ENCODE measurements at places on chromosomes 16 and 17.

DNA sequence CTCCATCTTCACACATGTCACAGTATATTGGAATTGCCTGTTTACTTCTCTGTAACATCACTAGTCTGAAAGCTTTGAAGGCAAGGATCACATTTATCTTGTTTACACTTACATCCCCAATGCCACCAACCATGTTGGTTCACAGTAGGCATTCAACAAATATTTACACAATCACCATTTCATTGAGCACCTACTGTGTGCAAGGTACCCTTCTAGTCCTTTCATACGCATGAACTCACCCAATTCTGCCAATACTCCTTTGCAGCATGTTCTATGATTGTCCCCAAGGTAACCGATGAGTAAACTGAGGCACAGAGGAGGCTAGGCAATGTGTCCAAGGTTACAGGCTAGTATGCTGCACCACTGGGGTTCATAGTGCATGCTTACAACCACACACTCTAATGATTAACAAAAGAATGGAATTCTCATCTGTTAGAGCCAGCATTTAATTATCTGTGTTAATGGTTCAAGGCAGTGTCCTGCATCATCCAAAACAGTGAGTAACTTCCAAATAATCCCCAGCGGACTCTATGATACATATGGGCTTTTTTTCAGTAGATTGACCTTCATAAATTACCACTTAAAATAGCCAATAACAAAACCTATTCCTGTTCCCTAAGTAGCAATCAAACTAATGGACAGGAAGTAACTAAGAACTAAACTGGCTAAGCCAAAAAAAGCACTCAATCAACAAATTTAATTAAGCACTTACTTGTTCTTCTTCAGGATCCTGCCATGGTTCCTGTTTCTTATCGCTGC lies 364.5 kb upstream of the XYLT1 start:
- no peak for DNase-seq

- DNase-seq = no peak
Observed at GRCh38 chr16:54289945-54290832, 3.6 kb upstream of the IRX3 start.

DNA sequence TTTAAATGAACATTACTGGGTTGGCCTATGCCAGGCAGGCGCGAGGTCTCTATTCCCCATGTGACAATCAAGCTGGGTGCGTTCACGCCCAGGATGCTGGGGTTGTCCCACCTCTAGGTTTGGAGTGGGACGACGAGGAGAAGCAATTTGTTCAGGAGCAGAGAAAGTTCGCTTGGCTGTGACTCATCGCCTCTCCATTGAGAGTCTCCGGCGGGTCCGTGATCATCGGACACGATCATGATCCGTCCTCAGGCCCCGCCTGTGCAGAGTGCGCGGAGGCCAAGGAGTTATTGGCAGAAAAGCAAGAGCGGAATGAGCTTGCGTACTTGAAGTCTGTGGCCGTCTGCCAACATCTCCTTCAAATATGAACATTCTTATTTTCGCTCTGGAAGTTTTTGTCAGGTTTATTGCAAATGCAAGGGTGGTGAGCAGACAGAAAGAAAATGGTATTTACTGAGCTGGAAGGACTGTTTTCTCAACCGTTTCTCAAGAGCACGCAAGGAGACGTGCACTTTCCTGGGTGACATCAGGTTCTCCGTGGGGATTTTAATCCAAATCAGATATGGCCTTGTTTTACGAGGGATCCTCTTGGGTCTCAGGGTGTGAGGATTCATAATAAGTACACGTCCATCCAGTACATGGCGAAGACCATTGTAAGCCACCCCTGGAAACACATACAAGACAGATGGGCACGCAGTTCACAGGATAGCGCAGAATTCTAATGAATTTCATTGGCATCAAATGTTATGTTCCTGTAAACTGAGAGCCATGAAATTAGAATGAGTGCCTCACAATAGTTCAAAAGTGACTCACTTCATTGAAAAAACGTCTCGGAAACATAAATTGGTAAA lies 70.1 kb upstream of the CREBBP start:
- peak; percentile 18 for DNase-seq

- DNase-seq = no peak
Observed at GRCh38 chr16:79177018-79177417, 423.5 kb downstream of the MAF start.

- no peak for DNase-seq
Observed at GRCh38 chr17:33709881-33710280, 416.8 kb upstream of the ASIC2 start.

DNA sequence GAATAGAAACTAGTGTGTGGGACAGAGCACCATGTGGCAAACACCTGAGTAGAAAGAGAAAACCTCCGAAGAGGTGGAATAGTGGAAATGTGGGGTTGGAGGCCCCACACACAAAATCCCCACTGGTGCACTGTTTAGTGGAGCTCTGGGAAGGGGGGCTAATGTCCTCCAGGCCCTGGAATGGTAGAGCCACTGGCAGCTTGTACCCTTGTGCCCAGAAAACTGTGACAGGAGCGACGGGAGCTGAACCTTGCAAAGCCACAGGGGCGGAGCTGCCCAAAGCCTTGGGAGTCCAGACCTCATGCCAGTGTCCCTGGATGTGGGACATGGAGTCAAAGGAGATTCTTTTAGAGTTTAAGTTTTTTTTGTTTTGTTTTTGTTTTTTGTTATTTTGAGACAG lies 50.6 kb downstream of the RNF112 start:
- no peak for DNase-seq

GRCh38 chr16:12257926-12258561 lies 281.5 kb downstream of the SNX29 start:
- DNase-seq = peak; percentile 86

- DNase-seq = no peak
Observed at GRCh38 chr16:55728797-55729196, 73.0 kb downstream of the SLC6A2 start.

DNA sequence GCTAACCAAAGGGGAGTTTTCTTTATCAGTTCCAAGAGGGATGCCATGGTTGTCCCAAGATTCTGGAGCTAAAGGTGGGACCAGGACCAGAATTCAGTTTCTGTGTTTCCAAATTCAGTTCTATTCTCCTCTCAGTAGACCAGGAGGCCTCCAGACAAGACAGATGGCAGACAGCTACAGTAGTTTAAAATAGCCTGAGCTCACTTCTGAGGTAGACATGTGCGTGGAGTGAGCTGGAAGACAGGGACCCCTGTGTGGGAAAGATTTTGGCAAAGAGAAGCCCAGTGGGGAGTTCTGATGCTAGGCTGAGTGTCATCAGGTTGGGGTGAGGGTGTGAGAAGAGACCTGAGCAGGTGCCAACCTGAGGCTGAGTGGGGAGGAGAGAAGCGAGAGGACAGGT lies 95.4 kb downstream of the PRKCB start:
- DNase-seq = no peak

- DNase-seq = no peak
Observed at GRCh38 chr17:82963104-82963950, 116.1 kb upstream of the METRNL start.

GRCh38 chr16:67917852-67918236 lies 13.8 kb downstream of the CTRL start:
- DNase-seq = peak; percentile 35

DNA sequence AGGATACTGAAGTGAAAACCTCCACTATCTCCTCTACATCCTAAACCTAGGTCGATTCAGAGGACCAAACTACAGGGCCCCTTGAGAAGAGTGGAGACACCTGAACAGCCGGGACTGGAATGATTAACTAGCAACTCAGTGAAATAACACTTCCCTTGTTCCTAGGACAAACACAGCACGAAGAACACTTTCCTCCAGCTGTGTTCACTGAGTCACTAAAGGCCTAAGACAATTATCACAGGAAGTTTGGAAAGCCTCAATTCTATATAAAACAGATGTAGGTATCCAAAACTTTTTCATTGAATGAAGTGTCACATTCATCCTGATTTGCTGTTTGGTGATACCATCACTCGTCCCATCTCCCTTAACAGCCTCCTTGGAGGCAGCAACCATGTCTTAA lies 15.5 kb upstream of the CUEDC1 start:
- no peak for DNase-seq

DNA sequence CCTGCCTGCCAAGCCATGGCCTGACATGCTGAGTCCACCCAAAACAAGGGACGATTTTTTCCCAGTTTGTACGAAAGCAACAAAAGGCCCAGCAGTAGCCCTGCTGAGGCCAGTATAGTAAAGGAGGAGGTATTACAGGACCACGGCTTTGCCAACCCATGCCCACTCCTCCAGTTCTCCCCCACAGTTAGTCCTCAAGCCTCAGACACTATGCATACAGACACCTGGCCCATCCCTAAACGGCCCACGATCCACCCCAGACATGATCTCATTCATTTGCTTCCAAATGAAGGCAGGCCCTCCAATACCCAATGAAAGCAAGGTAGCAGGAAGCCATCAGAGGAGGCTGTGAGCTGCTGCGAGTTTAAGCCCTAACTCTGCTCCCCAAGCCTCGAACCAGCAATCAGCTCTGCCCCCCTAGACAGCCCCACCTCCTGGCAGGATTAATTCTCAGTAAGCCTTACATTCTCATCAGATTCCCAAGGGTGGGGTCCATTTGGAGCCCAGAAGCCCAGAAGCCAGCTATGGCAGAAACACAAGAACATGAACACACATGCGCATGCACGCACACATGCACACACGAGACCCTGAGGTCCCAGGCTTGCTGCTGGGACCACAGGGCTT lies 4.9 kb downstream of the HDAC5 start:
- DNase-seq = no peak

DNA sequence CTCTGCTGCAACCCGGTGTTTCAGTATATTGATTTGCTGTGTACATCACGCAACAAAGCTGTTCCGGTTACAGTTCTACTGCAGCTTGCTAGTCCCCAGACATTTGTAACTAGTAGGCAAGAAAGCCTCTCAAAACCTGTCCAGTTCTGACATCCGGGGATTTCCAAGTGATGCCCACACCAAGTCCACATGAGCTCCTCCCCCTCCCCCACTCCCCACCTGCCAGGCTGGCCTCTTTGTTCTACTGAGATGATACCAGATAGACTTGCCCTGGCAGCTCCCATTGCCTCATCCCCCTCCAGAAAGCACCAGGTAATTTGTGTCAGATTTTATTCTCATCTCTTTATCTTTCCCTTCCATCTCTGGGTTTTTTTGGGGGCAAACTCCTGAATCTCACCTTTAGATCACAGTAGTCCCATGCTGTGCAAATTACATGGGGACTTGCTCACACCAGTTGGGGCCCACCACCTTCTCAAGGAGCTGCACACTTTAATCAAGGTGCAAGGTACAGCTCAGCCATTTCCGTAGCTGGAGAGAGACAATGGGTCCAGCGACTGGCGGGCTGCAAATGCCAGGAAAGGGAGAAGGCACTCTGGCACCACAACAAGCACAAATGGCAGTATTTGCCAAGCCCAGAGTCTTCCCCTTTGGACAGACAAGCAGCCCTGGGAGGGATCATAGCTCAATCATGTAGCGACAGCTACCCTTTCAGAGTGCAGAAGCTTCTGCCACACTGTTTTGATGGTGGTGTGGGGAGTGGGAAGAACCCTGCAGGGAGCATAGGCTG lies 183.1 kb downstream of the CYLD start:
- no peak for DNase-seq

DNA sequence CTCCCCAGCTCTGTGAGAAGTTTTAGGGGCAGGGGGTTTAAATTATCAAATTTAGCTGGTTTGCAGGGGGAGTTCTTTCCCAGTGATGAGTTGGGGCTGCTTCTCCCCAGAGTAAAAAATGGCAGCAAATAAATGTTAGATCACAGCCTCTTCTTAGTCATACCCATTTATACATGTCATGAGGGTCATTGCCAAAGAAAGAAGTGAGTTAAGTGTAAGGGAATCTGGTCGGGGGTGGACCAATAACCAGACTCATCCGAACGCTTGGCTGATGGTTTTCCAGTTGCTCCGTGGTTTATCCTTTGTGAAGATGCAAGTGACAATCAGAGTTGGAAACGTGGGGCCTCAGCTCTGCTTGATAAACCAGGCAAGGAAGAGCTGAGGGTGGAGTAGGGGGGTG lies 87.1 kb downstream of the PLXDC1 start:
- DNase-seq = no peak

DNA sequence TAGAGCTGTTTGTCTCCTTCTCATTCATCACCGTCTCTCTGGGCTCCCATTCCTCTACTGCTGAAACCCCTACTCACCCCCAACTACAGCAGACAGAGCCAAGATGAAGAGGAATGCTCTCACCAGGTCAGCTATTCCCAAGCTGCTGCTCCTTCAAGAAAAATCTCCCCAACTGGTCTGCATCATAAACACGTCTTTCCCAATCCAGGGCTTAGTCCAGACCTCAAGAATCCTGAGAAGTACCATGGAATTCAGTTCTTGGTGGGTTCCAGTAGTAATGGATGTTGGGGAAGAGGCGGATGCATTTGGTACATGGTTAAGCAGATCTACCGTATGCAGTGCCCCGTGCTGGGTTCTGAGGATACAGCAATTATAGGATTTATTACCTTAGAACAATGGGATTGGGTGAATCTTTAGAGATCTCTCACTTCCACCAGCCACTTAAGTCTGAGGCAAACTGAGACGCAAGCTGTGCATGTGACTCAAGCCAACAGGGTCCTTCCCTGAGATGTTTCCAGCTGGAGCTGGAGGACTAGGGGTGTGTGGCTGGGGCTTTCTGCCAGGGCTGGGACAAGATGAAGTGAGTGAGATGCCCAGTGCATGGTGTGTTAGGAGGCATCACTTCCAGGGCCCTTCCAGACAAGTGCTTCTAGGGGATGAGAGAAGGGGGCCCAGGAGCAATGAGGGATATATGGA lies 232.7 kb upstream of the CDH5 start:
- DNase-seq = no peak

- DNase-seq = no peak
Observed at GRCh38 chr17:21183468-21183867, 30.5 kb downstream of the TMEM11 start.

- no peak for DNase-seq
Observed at GRCh38 chr17:65039336-65039988, 17.1 kb downstream of the GNA13 start.

DNA sequence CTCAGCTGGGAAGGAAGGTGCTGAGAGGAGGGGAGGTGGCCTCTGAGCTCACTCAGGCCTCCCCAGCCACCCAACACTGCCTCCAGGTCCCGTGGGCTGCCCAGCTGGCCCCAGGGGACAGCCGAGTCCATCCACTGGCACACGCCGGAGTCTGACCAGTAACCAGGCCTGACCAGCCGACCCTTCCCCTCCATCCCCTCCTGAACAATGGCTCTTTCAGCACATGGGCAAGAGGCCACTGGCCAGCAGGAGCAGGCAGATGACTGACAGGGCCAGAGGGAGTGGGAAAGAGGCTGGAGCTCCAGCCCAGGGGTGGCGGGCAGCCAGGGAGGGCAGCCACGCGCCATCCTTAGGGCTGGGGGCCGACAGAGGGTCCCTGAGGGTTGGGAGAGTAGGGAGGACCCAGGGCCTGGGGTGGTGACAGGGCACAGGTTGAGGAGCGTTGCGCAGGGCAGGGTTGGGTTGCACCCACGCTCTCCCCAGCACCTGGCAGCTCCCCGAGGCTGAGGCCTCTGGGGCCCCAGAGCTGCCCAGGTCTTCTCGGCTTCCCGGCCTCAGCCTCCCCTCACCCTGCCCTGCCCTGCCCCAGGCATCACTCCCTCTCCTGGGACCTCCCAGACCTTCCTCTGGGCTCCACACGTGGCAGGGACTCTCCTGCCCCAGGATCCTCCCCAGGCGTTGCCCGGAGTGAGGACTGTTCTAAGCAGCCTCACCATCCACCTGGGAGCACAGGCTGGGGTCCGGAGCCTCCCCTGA lies 20.2 kb upstream of the SLC38A10 start:
- no peak for DNase-seq
